NCI-H510A (cell line): ENCODE measurements at places on chromosomes 11 and 22.

DNA sequence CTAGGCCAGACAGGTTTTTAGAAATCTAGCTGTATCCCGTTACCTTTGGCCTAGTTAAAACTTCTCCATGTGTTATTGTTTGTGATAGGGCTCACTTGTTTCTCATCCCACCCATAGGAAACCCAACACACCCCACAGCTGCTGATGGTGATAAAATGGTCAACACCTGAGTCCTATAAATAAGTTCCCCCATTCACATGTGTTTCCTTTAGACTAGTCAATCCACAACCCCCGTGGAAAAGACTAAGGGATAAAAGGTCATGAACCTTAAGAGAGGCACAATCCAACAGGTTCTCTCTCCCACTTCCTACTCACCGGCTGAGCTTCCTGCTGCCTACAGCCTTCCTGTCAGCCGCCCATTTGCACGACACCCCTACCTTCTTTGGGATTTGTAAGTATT lies 768.4 kb downstream of the JRKL start:
- DNase-seq: no peak

GRCh38 chr11:12704049-12704448 lies 29.8 kb downstream of the TEAD1 start:
- no peak for DNase-seq

DNA sequence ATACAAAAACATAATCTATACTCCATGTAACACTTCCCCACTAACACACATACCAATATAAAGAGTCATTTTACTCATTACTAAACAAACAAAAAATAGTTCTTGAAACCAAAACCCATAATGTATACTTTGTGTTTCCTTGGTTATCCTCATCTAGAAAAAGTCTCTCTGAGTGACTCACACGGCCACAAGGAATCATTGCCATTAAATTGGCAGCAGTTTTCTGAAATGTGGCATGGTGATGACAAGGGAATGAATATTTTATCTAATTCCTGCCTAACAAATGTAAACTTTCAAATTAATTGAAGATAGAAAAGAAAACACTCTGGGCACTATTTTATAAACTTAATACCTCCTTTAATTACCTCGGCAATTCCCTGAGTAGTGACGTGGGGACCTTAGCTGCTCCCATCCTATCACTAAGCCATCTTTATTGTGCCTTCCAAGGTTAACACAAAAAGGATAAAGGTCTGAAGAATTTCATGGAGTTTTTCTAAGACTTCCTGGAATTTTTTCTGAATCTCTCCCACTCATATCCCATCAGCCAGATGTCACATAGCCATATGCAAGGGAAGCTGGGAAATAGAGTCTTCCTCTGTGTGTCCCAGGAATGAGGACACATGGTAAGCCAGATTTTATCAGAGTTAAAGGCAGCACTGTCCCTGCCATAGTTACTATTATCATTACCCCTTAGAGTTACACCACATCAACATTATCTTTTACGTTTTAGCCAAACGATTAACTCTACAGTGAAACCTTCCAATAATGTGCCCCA lies 857.2 kb upstream of the TENM4 start:
- no peak for DNase-seq

GRCh38 chr11:102704841-102705240 lies 728 bp downstream of the MMP27 start:
- DNase-seq: no peak

- DNase-seq: no peak
These were observed 143.3 kb upstream of the BLID start for GRCh38 chr11:122259195-122259821.

DNA sequence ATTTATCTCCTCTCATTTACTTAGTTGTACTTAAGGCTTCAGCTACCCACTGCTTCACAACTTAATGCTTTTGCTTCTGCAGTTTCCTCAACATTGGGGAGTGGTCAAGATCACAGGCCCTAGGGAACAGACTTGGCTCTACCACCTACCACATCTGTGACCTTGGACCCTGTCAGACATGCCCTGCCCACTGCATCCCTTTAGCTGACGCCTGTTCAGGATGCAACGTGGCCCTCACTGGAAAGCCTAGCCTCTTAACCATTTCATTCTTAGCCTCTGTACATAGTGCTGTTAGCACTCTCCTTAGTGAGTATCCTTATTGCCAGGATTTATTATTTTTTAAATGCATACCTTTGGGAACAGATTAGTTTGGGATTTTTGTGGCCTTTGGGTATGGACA lies 34.4 kb downstream of the TNRC6B start:
- DNase-seq: no peak

DNA sequence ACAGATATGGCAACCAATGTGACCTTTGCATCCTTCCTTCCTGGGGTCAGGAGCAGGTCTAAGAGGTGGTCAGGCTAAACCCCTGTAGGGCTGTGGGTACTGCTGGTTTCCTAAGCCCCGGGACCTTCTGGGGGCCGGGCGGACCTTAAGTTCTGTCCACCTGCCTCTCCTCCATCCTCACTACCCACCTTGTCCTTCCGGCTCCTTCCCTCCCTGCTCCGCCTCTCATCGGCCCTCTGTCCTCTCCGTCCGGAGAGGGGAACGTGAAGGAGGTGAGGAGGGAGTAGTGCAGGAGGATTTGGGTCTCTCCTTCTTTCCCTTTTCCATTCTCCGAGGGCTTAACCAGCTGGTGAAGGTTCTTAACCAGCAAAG lies 28.3 kb upstream of the PARVB start:
- DNase-seq: no peak

GRCh38 chr22:24444729-24445466 lies 17.5 kb downstream of the ADORA2A start:
- DNase-seq: no peak

DNA sequence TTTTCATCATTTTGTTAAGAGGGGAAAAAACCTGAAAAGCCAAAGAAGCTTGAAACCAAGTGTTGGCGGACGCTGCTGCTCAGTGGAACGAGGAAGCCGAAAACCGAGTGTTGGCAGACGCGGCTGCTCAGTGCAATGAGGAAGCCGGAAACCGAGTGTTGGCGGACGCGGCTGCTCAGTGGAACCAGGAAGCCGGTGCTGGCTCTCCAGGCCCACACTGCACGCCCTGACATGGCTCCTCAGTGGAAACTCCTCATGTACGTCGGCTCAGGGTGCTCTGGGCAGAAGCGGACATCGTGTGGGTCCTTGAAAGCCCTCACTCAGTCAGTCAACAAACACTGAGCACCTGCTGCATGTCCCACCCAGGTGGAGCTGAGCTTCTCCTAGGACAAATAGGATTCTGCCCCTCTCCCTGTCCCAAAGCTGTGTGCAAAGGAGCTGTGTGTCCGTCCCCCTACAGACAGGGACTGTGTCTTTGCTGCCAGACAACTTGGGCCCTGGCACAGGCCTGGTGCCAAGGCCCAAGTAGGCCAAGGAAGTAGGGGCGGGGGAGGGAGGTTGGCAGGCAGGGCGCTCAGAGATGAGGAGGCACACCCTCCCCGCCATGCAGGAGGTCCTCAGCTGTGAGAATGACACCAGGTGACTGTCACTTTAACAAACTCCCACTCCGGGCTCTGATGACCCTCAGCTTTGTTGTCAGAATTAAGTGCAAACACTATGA lies 37.3 kb downstream of the PHF21B start:
- peak; percentile 65 for DNase-seq

GRCh38 chr22:26642465-26643417 lies 14.6 kb upstream of the MIAT start:
- no peak for DNase-seq

DNA sequence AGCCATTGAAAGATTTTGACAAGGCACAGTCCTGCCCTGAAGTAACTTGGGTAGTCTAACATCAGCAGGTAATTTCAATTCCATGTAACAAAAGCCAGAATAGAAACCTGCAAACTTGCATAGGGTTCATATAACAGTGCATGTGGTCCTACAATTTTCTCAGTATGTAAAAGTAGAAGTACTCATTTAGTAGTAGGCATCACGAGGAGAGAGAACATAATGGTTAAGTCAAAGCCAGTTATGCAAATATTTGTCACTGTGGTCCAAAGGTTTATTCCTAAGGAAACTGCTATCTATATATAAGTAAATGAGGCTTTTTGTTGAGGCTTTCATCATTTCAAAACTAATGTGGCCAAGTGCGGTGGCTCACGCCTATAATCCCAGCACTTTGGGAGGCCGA lies 10.1 kb downstream of the ATP5MG start:
- DNase-seq: no peak

DNA sequence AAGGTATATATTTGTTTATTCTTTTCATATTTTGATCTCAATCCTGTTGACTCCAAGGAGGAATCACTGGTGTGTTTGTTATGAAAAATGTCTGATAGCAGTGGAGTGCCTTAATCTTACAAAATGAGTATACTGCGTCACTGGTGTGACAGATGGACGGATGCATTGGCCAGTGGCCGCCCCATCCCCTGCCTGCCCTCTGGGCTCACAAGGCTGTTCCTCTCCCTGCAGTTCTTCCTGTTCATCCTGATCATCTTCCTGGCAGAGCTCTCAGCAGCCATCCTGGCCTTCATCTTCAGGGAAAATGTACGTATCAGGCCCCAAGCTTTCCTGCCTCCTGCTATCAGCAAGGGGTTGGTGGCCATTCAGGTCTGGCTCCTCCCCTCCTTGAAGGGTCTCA lies 32.9 kb downstream of the TP53I11 start:
- DNase-seq: no peak

- no peak for DNase-seq
These were observed 27.4 kb downstream of the FBLN1 start for GRCh38 chr22:45529971-45530575.

DNA sequence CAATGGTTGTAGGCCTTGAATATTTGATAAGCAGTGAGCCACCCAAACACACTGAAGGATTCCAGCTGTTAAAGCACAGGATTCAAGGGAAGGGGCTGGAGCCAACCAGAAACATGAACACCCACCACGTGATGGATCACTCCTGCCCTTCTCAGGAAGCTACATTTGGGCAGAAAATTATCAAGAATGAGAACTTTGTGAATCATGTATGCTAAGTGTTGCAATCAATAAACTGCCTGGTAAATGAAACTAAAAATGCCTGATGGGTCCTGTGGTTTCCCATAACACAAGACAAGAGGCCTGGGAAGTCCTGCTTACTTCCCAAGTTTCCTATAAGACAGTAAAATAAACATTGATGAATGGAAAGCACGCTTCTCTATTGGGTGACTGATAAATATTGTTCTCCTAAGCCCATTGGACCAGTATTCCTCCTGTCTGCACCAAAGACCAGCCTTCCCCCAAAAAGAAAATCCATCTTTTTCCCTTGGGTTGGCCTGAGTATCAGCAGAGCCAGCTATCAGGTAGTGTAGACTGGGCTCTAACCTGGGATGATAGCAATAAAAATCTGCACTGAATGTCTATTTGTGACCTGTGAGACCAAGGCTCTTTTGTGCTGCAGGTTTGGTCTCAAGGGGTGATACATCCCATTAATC lies 98.4 kb downstream of the CCDC83 start:
- DNase-seq: no peak
